ENCODE measurements at places on chromosomes 3 and 15. TPM values are rescaled to one million over a fixed set of nuclear protein-coding genes. Genes with fewer than 3 reads are reported as not detected.

The SLC51A gene
- not detected for total RNA-seq

- no peak for DNase-seq
Measured at GRCh38 chr3:9108876-9109567, 140.4 kb downstream of the SRGAP3 start.

GRCh38 chr3:138263104-138263503, 66.5 kb downstream of the NME9 start:
- no peak for DNase-seq

DNA sequence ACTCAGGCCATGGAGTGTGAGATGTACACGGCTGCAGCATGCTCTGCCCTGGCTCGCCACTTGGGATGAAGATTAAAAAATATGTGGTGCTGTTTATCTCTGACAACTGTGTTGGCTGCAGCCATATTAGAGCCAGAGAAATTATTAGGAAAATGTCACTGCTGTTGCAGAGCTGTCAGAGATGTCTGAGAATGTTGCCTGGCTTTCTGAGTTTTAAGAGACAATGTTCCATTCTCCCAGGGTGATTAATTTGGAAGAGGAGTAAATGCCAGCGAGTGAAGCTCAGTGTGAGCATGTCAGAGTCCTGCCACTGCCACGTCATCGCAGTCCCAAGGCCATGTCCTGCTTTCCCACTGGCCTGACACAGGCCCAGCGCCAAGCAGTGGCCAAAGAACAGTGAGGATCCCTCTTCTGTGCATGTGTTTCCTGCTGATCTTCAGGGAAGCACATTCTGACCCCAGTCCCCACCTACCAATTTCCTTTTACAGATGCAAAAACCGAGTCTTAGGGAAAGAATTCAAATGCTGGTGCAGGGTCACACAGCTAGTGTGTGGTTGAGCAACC, 370.9 kb downstream of the GABRG3 start:
- DNase-seq, result no peak

DNA sequence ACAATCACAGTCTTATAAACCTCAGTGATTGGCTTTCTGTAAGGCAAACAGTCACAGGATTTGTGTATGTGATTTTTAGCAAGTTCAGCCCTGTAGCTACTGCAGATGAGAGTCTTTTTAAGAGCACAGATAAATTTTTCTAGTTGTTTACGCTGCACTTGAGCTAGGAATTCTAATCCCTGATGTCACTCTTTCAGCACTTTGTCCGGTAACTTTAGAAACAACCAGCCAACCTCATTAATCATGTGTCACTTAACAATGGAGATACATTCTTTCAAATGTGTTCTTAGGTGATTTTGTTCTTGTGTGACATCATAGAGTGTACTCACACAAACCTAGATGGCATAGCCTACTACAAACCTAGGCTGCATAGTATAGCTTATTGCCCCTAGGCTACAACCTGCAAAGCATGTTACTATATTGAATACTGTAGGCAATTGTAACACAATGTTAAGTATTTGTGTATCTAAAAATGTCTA, 36.8 kb upstream of the GOLGA6L2 start:
- DNase-seq, result no peak

Measured in activated naive CD8-positive, alpha-beta T cell treated with anti-CD3 and anti-CD28 coated beads for 36 hours (primary cell).